ENCODE measurements at places on chromosomes 16 and 17. TPM values are rescaled to one million over a fixed set of nuclear protein-coding genes. Genes with fewer than 3 reads are reported as not detected.

- no peak for DNase-seq
Measured at GRCh38 chr17:48071654-48072053, 23.5 kb downstream of the NFE2L1 start.

- DNase-seq, result no peak
Measured at GRCh38 chr17:46727572-46728348, 90.7 kb downstream of the WNT3 start.

The PRPSAP1 gene
- total RNA-seq, result 20.7 TPM

DNA sequence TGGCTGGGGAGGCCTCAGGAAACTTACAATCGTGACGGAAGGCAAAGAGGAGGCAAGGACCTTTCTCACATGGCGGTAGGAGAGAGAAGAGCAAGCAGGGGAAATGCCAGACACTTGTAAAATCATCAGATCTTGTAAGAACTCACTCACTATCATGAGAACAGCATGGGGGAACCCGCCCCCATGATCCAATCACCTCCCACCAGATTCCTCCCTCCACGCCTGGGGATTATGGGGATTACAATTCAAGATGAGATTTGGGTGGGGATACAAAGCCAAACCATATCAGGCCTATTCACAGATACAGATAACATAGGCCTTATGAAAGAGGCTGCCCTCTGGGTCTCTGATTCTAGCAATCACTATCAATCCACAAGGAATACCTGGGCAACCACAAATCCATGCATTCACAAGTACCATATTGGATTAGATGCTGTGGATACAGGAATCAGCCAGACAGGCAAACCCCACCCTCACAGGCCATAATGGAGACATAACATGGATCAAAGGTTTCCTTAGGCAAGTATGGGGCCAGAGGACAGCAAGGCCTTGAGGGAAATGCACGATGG lies 284.9 kb downstream of the SOX9 start:
- no peak for DNase-seq

GRCh38 chr17:64216338-64217248 lies 46.5 kb downstream of the TEX2 start:
- DNase-seq, result peak; percentile 21

Data from muscle of leg (tissue), 16 donors.